Naive thymus-derived CD4-positive, alpha-beta T cell (primary cell): ENCODE measurements at places on chromosomes 6 and 20. TPM values are rescaled to one million over a fixed set of nuclear protein-coding genes. Genes with fewer than 3 reads are reported as not detected.

GRCh38 chr6:70527071-70527737, 39.5 kb upstream of the SDHAF4 start:
- H3K4me1 ChIP-seq = no peaks in the 10 kb centered on the region
- H3K4me3 ChIP-seq = no peak overlapping the region
- H3K27me3 ChIP-seq = no peaks in the 10 kb centered on the region
- no peak overlapping the region for H3K27ac ChIP-seq
- H3K36me3 ChIP-seq = no peaks in the 10 kb centered on the region

DNA sequence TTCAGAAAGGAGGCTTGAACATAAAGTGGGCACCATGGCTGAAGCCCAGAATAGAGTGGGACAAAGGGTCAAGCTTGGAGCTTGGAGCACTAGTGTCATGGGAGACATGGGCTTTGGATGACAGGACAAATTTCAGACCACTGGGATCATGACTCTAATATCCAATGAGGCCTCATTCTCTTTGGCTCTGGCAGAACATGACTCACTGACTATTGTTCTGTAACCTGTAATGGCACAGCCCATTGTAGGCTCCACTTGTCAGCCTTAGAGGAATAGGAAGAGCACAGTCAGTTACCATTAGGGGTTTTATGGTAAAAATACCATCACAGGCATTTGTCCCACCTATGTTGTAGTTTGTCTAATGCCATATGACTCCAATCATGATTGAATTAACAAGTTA, 34.0 kb upstream of the MMS22L start:
- no peak for DNase-seq
- no peak overlapping the region for H3K27ac ChIP-seq
- no peaks in the 10 kb centered on the region for H3K36me3 ChIP-seq
- H3K4me1 ChIP-seq = no peaks in the 10 kb centered on the region
- H3K4me3 ChIP-seq = no peak overlapping the region

DNA sequence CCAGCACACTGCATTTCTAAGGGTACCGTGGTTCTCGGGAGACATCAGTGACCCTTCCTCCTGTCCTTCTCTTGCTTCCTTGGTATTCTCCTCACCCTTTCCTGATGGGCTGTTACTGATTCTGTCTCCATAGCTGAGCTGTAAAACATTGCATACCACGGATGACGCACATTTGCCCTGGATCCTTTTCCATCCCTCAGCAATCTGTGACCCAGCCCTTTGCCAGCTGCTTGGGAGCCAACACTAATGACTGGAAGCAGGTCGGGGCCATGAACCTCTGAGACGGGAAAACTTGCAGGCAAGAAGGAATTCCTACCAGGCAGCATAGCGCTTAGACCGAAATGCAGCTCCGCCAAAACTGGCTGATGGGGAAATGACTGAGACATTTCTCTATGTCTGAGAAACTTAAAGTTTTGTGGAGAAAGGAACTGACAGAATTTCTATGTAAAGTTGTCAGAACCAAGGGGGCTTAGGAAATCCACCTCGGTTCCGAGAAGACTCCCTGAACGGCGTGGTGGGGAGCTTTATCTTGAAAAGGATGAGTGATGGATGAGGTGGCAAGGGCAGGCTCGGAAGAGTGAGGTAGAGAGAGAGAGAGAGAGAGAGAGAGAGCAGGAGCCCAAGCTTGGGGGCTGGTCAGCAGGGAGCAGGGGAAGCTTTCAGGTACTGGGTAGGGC, 19.2 kb downstream of the TUBB2B start:
- no peak for DNase-seq

Gene OR2H2
- not detected for total RNA-seq

- DNase-seq = no peak
- no peak overlapping the region for H3K27ac ChIP-seq
- no peaks in the 10 kb centered on the region for H3K36me3 ChIP-seq
- no peaks in the 10 kb centered on the region for H3K27me3 ChIP-seq
Measured at GRCh38 chr20:61162451-61162850, 89.6 kb upstream of the CDH4 start.

Gene IYD
- total RNA-seq = not detected

GRCh38 chr6:85641897-85642773, 551 bp downstream of the SYNCRIP start:
- H3K4me3 ChIP-seq = peak overlapping the region; percentile 99
- peaks cover 4% of the 10 kb centered on the region for H3K36me3 ChIP-seq
- peak; percentile 52 for DNase-seq
- H3K4me1 ChIP-seq = peaks cover 29% of the 10 kb centered on the region
- H3K27ac ChIP-seq = peak overlapping the region; percentile 99
